ENCODE measurements at places on chromosomes 1 and 21.

- DNase-seq = no peak
These were observed 652 bp downstream of the ARL8A start for GRCh38 chr1:202143768-202144401.

DNA sequence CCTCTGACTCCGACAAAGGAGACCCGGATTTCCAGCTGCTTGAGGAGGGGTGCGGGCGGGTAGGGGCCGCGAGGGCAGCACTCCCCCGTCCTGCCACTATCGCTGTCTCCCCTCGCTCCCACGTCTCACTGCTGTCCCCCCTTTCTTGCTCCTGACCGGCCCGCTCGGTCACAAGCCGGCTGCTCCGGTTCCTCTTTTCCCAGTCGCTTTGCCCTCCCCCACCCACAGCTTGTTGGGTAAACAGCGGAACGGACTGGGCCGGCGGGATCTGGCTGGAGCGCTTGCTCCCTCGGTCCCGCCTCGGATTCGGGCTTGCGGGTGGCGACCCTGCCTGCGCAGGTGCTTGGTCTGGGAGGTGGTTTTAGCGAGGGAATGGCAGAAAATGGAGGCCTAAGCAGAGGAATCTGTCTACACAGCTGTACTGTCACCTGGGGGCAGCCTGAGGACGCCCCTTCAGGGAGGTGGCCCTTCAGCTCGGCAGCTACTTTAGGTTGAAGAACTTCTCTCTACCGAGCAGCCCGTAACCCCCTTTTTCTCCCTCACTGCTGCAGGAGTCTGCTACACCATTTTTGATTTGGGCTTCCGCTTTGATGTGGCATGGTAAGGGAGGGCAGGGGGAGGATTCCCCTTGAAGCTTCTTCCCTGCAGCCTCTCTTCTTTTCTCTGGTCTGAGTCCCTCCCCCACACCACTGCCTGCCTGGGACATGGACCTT, 645 bp downstream of the ATP6V0B start:
- peak; percentile 50 for DNase-seq

- no peak for DNase-seq
These were observed 40.7 kb upstream of the ETS2 start for GRCh38 chr21:38765056-38765455.

DNA sequence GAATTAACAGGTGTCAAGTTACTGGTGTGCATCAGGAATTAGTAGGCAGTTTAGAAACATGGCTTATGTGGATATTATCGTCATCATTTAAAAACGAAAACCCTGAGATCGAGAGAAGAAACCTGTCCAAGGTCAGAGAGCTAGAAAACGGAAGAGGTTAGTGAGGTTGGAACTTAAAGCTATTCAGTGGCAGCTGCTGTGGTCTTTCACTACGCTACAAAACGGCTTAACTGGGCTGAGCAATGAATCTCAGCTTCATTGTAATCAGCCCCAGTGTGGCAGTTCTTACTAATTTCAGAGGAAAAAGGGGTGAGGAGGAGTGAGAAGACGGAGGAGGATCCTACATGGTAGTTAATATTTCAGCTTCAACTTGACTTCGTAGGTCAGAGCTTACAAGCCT, 77.9 kb downstream of the DAB1 start:
- DNase-seq = no peak

DNA sequence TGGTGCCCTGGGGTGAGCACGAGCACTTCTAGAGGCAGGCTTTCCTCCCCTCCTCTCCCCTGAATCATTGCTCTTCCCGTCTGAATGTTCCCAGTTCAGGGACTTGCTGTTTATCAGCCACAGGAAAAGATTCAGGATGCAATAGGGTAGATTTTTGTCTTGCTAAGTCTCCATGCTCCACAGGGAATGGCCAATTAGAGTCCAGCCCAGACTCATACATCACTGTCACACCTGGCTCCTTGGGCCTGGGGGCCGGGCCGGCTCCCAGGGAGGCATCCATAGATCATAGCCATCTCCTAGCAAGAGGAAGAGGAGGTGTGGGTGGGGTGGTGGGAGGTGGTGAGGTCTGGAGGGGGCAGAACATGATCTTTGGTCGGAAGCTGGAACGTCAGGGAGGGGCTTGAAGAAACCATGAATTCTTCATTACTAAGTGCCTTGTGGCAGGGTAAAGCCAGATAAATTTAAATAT, 83.4 kb downstream of the LRRN2 start:
- no peak for DNase-seq

DNA sequence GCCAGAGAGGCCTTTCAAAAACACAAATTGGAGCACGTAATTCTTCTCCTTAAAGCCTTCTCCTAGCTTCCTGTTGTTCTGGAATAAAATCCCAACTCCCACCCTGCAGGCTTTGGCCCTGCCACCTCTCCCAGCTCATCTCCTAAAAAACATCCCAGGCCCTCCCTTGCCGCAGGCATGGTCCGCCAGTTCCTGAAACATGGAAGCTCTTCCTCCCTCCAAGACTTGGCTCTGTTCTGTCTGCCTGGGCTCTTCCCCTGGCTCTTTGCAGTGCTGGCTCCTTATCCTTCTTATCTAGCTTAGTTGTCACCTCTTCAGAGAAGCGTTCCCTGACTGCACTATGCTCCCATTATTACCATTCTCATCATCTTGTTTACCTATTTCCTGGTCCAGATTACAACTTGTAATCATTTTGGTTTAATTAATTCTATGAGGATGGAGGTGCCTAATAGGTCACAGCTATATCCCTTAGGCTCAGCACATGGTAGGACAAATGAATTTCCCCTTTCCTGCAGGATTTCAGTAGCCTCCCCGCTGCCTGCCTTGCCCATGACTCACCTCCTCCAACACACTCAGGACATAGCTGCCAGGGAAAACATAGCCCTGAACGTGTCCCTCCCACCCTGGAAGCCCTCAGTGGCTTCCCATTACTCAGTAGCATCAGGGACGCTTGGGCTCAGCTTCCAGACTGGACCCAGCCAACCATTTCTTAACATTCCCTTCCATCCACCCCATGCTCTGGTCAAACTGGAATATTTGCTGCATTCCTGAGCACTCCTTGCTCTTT, 15.7 kb upstream of the IGSF21 start:
- no peak for DNase-seq

GRCh38 chr1:217140041-217140901, 417.0 kb upstream of the ESRRG start:
- no peak for DNase-seq
